ENCODE measurements at places on chromosomes 12 and 14. TPM values are rescaled to one million over a fixed set of nuclear protein-coding genes. Genes with fewer than 3 reads are reported as not detected.

The SIX6 gene
- not detected for total RNA-seq

The P2RX2 gene
- total RNA-seq, result not detected

The KLRK1 gene
- total RNA-seq, result 1.7 TPM

The ADGRD1 gene
- total RNA-seq, result 16.4 TPM

The GNB3 gene
- 5.8 TPM for total RNA-seq

The SLC10A1 gene
- not detected for total RNA-seq

The CELA1 gene
- total RNA-seq, result not detected

The FLRT2 gene
- total RNA-seq, result 46.5 TPM

The IRAK3 gene
- total RNA-seq, result 13.4 TPM

The ZFHX2 gene
- total RNA-seq, result 0.31 TPM

The RCOR1 gene
- total RNA-seq, result 25.4 TPM

The STYX gene
- 28.2 TPM for total RNA-seq

The EIF2S3B gene
- total RNA-seq, result 1.2 TPM

The ENDOU gene
- 16.4 TPM for total RNA-seq

The SLCO1C1 gene
- 4.0 TPM for total RNA-seq

The KCNMB4 gene
- 6.1 TPM for total RNA-seq

The DEGS2 gene
- 4.9 TPM for total RNA-seq

The PLCZ1 gene
- total RNA-seq, result not detected

The MIP gene
- total RNA-seq, result not detected

The BATF gene
- not detected for total RNA-seq

The ADCY4 gene
- total RNA-seq, result 16.7 TPM

The IGFBP6 gene
- 251 TPM for total RNA-seq

The TAPBPL gene
- 11.7 TPM for total RNA-seq

The ADAM21 gene
- not detected for total RNA-seq

Data from tongue (tissue), 3 donors.